ENCODE measurements at places on chromosomes 4 and X. TPM values are rescaled to one million over a fixed set of nuclear protein-coding genes. Genes with fewer than 3 reads are reported as not detected.

DNA sequence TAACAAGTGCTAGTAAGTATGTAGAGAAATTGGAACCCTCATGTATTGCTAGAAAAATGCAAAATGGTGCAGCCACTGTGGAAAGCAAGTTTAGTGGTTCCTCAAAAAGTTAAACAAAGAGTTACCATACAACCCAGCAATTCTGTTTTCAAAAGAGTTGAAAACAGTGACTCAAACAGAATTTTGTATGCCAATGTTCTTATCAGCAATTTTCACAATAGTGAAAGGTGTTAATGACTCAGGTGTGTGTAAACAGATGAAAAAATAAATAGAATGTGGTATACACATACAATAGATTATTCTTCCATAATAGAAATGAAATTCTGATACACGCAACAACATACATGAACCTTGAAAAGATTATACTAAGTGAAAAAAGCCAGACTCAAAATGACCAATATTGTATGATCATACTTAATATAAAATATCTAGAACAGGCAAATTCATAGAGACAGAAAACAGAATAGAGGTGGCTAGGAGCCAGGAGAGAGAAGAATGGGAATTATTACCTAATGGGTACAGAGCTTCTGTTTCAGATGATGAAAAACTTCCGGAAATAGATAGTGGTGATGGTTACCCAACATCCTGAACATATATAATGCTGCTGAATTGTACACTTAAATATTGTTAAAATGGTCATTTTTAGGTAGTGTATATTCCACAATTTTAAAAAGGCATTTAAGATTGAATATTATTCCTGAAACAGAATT, 51.6 kb downstream of the WDFY3 start:
- no peak for DNase-seq
- H3K36me3 ChIP-seq = no peaks in the 10 kb centered on the region
- no peak overlapping the region for H3K27ac ChIP-seq
- H3K4me1 ChIP-seq = peaks cover 25% of the 10 kb centered on the region
- H3K4me3 ChIP-seq = no peak overlapping the region
- H3K27me3 ChIP-seq = no peaks in the 10 kb centered on the region

DNA sequence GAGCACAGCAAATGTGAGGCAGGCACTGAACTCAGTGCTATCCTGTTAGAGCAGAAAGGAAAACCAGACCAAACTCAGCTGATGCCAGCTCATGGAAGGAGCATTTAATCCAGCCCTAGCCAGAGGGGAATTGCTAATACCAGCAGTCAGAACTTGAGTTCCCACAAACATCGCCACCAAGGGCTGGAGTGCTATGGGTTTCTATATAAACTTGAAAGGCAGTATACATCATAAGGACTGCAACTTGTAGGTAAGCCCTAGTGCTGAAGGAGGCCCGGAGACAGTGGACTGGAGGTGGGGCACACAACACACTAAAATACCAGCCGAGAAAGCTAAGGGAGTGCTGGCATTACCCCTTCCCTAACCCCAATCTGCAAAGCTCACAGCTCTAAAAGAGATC, 440.2 kb downstream of the PRR32 start:
- no peak for DNase-seq
- no peaks in the 10 kb centered on the region for H3K27me3 ChIP-seq
- H3K27ac ChIP-seq = no peak overlapping the region
- no peak overlapping the region for H3K4me3 ChIP-seq

STPG2 gene
- total RNA-seq = 0.41 TPM

GRCh38 chr4:54687887-54688841, 30.4 kb downstream of the KIT start:
- H3K4me3 ChIP-seq = no peak overlapping the region
- no peaks in the 10 kb centered on the region for H3K4me1 ChIP-seq
- H3K27me3 ChIP-seq = no peaks in the 10 kb centered on the region
- DNase-seq = no peak
- no peak overlapping the region for H3K27ac ChIP-seq

- no peak overlapping the region for H3K27ac ChIP-seq
- no peaks in the 10 kb centered on the region for H3K4me1 ChIP-seq
- H3K36me3 ChIP-seq = no peaks in the 10 kb centered on the region
- no peaks in the 10 kb centered on the region for H3K27me3 ChIP-seq
These were observed 175.1 kb upstream of the KIT start for GRCh38 chr4:54482529-54483200.

TLL1 gene
- total RNA-seq = 9.6 TPM

TEX13B gene
- not detected for total RNA-seq

- H3K27ac ChIP-seq = no peak overlapping the region
- no peaks in the 10 kb centered on the region for H3K27me3 ChIP-seq
These were observed 244.3 kb downstream of the PTTG2 start for GRCh38 chr4:38204339-38205035.

DNA sequence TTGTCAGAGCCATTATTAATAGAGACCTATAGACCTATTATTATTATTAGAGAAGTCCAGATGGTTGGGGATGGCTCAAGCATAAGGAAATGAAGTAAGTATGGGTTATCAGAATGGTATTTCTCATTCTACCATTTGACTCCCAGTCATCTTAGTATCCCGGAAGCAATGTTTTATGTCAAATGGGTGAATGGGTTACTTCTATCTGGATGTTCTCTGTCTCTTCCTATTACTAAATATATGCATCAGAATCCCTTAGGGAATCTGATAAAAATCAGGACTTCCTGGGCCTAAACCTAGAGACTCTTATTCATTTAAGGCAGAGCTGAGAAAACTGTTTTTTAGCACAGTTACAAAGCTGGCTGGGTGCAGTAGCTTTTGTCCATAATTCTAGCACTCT, 149.9 kb downstream of the SLC10A7 start:
- H3K27ac ChIP-seq = no peak overlapping the region
- no peaks in the 10 kb centered on the region for H3K27me3 ChIP-seq
- no peaks in the 10 kb centered on the region for H3K4me1 ChIP-seq
- H3K36me3 ChIP-seq = no peaks in the 10 kb centered on the region
- no peak for DNase-seq

DNA sequence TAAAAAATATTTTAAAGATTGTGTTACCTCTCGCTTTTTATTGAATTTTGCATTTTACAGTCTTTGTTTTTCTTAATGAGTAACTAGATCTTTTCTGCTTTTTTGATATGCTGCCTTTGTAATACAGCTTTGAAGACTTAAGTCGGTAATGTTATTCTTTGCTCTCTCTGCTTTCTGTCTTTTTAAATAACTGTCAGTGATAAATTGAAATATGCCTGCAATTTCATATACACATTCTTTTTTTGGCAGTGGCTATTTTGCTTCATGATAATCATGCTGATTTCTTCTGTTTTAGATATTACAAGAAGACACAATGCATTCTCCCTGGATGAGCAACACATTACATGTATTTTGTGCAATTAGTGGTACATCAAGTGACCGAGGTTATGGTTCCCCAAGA, 42.0 kb upstream of the IL13RA1 start:
- no peak overlapping the region for H3K27ac ChIP-seq
- DNase-seq = no peak
- no peak overlapping the region for H3K4me3 ChIP-seq
- no peaks in the 10 kb centered on the region for H3K4me1 ChIP-seq
- no peaks in the 10 kb centered on the region for H3K27me3 ChIP-seq

DNA sequence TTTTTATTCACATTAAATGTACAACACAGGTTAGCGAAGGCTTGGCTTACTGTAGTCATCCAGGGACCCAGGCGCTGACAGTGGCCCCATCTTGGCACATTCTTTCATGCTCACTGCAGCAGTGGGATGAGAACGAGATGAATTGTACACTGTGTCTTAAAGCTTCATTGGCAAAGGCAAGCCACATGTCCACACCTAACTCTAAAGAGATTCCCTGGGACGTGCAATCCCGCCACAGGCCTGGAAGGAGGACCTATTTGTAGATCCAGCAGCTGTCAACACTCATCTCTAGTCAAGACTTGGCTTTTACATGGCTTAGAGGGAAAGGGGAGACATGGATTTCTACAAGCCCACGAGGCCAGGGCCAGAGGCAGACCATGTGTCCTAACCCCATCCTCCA, 16.1 kb upstream of the CXCR3 start:
- H3K4me3 ChIP-seq = no peak overlapping the region
- H3K27ac ChIP-seq = no peak overlapping the region
- H3K27me3 ChIP-seq = no peaks in the 10 kb centered on the region
- no peaks in the 10 kb centered on the region for H3K36me3 ChIP-seq
- no peak for DNase-seq
- no peaks in the 10 kb centered on the region for H3K4me1 ChIP-seq

DNA sequence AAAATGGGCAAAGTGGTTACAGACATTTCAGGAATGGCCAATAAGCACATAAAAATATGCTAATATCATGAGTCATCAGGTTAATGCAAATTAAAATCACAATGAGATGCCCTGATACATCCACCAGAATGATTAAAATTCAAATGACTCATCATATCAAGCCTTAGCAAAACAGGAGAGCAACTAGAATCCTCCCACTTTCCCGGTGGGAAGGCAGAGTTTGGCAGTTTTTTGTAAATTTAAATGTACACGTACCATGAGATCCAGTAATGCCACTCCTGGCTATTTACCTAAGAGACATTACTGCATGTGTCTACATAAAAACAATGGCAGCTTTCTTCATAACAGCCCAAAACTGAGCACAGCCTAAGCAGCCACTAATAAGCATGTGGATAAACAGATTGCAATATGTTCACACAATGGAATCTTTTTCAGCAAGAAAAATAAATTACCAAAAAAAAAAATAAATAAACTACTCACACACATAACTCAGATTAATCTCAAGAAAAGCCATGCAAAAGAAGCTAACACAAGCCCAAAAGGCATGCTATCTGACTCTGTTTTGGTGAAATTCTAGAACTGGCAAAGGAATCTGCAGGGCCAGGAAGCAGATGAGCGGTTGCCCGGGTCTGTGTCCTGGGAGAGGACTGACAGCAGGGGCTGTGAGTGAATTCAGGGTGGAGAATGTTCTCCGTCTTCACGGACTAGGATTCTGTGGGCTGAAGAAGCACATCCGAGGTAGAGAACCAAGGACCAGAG, 48.8 kb downstream of the AFAP1 start:
- H3K36me3 ChIP-seq = no peaks in the 10 kb centered on the region
- H3K4me3 ChIP-seq = no peak overlapping the region
- H3K4me1 ChIP-seq = peaks cover 15% of the 10 kb centered on the region
- no peaks in the 10 kb centered on the region for H3K27me3 ChIP-seq
- peak overlapping the region; percentile 17 for H3K27ac ChIP-seq
- no peak for DNase-seq

GRCh38 chr4:171288816-171289432, 524.3 kb upstream of the GALNTL6 start:
- no peak overlapping the region for H3K27ac ChIP-seq
- DNase-seq = no peak
- H3K36me3 ChIP-seq = no peaks in the 10 kb centered on the region

SHROOM2 gene
- total RNA-seq = 9.6 TPM

DNA sequence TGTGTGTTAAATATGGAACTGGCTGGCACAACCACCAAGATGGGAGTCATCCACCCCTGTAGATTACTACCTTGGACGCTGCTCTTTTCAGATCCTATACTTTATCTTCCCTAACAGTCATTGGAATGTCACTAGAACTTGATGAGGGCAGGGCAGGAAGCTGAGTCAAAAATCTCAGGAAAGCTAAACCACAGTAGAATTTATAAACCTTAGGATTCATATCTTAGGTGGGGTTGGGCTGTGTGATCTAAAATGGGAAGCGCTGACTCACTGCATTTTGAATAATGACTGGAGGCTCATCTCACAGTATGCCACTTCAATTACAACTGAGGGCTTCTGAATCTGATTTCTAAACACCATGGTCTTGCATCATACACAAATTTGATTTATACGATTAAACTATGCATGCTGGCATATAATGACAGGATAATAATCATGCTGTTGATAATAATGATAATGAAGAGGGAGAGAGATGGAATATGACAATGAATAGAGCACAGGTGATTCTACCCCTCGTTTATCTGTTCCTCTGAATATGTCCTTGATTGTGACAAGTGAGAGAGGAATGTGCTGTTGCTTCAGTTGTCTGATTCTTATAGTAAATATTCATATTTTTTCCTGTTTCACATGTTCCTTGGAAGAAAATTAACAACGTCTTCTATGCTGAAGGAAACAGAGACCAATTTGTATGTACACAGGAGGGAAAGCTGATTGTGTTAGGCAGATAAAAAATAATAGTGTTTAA, 270.3 kb upstream of the HS3ST1 start:
- H3K27ac ChIP-seq = no peak overlapping the region
- H3K36me3 ChIP-seq = no peaks in the 10 kb centered on the region
- no peak overlapping the region for H3K4me3 ChIP-seq
- H3K4me1 ChIP-seq = no peaks in the 10 kb centered on the region

DNA sequence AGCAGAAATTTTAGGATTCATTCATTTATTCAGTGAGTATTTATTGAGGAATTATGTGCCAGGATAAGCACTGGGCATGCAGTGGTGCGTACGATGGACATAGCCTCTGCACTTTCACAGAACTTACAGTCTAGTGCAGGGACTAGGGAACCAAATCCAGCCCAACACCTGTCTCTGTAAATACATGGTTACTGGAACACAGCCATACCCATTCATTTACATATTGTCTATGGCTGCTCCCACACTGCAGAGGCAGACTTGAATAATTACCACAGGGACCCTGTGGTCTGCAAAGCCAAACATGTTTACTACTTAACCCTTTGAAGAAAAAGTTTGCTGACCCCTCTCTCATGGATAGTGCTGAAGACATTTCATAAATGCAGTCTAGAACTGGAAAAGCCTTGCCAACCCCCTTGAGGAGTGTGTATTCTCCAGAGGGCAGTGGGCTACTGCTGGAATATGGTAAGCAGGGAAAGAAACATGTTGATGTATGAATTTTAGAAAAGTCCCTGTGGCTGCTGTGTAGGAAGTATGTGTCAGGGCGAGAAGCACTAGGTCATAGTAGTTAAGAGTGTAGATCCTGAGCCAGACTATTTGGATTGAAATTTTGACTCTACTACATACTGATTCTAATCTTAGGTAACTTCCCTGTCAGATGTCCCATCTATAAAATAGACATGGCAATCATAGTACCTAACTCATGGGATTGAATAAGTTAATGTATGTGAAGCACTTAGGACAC, 75.5 kb downstream of the GALNT7 start:
- no peak overlapping the region for H3K4me3 ChIP-seq
- DNase-seq = no peak
- H3K4me1 ChIP-seq = no peaks in the 10 kb centered on the region
- H3K27ac ChIP-seq = no peak overlapping the region

DNA sequence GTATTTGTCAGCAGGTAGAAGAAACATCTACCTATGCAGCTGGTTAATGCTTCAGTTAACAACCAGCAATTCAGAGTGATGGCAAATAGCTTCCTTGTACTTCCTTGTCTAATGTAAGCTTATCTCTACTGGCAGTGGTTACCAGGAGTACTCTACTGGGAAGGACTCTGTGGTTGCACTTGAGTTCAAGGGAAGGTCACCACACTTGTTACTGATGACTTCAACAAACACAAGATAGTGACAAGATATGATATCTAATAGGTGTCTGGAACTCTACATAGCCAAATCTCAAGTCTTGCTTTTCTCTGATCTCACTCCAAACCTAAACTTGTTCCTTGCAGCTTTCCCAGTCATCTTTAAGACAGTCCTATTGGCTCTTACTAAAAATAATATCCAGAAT, 1644.9 kb upstream of the TENM3 start:
- no peaks in the 10 kb centered on the region for H3K4me1 ChIP-seq
- H3K4me3 ChIP-seq = no peak overlapping the region
- no peak overlapping the region for H3K27ac ChIP-seq
- no peaks in the 10 kb centered on the region for H3K27me3 ChIP-seq
